ENCODE measurements at places on chromosomes 2 and 18. TPM values are rescaled to one million over a fixed set of nuclear protein-coding genes. Genes with fewer than 3 reads are reported as not detected.

MARS2 gene
- 4.4 TPM for total RNA-seq

METTL5 gene
- 48.7 TPM for total RNA-seq

TRMT61B gene
- 9.6 TPM for total RNA-seq

EFEMP1 gene
- 52.5 TPM for total RNA-seq

PGAP1 gene
- total RNA-seq: 7.8 TPM

AQP12A gene
- total RNA-seq: not detected

GPR45 gene
- not detected for total RNA-seq

ABCA12 gene
- 0.19 TPM for total RNA-seq

GULP1 gene
- 32.2 TPM for total RNA-seq

ZNF892 gene
- 4.6 TPM for total RNA-seq

LMAN2L gene
- 20.8 TPM for total RNA-seq

DOK6 gene
- not detected for total RNA-seq

CERKL gene
- 0.17 TPM for total RNA-seq

RTKN gene
- 51.4 TPM for total RNA-seq

NOSTRIN gene
- total RNA-seq: not detected

TMEM182 gene
- total RNA-seq: 4.0 TPM

STRN gene
- 16.9 TPM for total RNA-seq

FRZB gene
- total RNA-seq: 1.1 TPM

CRYGC gene
- total RNA-seq: not detected

TMEM247 gene
- total RNA-seq: not detected

DUSP2 gene
- total RNA-seq: 0.23 TPM

ACKR3 gene
- total RNA-seq: not detected

CD8A gene
- total RNA-seq: not detected

LONRF2 gene
- total RNA-seq: not detected

UGT1A10 gene
- not detected for total RNA-seq

EPB41L3 gene
- total RNA-seq: under 0.01 TPM

SERPINB7 gene
- 12.6 TPM for total RNA-seq

MAP3K20 gene
- 31.7 TPM for total RNA-seq

RASGRP3 gene
- 9.4 TPM for total RNA-seq

RNF152 gene
- total RNA-seq: 0.51 TPM

ANKAR gene
- 4.6 TPM for total RNA-seq

MBP gene
- total RNA-seq: 1.0 TPM

RTP5 gene
- not detected for total RNA-seq

DSC2 gene
- total RNA-seq: not detected

CXCR1 gene
- not detected for total RNA-seq

NMUR1 gene
- total RNA-seq: not detected

SGO2 gene
- total RNA-seq: 43.1 TPM

HOXD11 gene
- total RNA-seq: not detected

HOXD12 gene
- total RNA-seq: not detected

Measured in LHCN-M2 (cell line).